Stimulated activated CD4-positive, alpha-beta T cell treated with anti-CD3 and anti-CD28 coated beads, Interleukin-1b, Interleukin-23, amount 100 ng/mL, for 48 hours (primary cell): ENCODE measurements at places on chromosomes 16 and 17.
A peak's percentile ranks its signal among the peaks of the same experiment; 100 is the strongest.

- DNase-seq = no peak
These were observed 293.7 kb downstream of the SEC14L1 start for GRCh38 chr17:77434136-77435114.

DNA sequence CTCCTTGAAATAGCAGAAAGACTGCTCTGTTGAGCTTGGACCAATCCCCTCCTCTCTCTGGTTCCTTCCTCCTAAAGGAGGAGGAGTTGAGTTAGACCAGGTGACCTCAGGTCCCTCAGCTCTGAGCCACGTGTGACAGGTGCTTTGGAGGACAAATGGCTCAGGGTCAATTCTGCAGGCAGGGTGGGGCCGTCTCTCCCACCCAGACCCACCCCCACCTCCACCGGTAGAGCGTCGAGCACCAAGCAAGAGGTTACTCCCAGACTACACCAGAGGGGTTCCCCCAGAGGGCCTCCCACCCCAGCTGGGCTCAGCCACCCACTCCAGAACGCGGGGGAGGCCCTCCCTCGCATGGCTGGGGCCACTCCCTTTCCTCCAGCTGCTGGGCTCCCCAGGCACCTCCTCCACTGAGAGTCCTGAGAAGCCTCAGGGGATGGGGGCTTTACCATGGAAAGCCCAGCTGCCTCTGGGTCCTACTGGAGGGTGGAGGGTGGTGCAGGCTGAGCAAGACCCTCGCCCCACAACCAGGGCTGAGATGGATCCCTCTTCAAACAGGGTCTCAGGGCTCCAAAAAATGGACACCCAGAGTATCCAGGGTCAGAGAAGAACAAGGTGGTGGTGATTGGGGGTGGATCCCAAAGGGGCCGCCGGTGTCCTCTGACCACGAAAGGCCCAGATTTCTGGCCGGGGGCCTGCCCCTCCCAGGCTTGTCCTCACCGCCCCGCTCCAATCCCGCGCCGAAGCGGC, 7.6 kb downstream of the MYO1C start:
- no peak for DNase-seq

DNA sequence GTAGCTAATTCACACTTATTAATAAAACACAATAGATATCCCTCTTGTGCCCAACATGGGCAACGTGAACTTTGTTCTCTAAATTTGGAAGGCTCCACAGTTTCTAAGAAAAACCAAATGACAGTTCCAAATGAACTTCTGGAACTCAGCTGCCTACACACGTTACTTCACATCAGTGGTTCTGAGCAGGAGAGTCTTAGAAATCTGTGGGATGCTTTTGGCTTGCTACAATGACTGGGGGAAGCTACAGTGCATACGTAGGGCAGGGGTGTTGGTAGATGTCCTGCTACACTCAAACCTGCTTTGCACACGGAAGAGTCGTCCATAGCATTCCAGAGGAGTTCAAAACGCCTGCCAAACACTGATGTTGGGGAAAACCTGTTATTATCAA, 8.0 kb downstream of the TXNDC11 start:
- no peak for DNase-seq

- DNase-seq = no peak
These were observed 16.3 kb downstream of the C16orf46 start for GRCh38 chr16:81060576-81061306.

- no peak for DNase-seq
These were observed 389.5 kb downstream of the TMEM114 start for GRCh38 chr16:8200839-8201238.

- no peak for DNase-seq
These were observed 97.1 kb downstream of the PITPNC1 start for GRCh38 chr17:67474081-67474661.

DNA sequence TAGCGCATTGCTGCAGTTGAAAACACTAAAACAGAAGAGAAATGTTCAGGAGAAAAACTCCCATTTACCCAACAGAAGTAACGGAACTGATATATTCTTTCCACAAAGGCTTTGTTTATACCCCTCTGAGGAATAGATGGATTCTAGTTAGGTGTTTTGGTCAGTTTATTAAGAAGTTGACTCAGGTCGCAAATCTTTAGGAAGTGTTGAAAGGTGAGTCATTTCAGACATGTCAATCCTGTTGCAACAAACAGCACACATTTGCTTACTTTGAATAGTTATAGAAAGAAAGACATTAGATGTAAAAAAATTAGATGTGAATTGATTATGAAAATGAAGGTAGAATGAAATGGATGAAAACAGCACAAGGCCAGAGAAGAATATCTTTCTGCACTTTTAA, 941.0 kb downstream of the KCNJ2 start:
- no peak for DNase-seq

DNA sequence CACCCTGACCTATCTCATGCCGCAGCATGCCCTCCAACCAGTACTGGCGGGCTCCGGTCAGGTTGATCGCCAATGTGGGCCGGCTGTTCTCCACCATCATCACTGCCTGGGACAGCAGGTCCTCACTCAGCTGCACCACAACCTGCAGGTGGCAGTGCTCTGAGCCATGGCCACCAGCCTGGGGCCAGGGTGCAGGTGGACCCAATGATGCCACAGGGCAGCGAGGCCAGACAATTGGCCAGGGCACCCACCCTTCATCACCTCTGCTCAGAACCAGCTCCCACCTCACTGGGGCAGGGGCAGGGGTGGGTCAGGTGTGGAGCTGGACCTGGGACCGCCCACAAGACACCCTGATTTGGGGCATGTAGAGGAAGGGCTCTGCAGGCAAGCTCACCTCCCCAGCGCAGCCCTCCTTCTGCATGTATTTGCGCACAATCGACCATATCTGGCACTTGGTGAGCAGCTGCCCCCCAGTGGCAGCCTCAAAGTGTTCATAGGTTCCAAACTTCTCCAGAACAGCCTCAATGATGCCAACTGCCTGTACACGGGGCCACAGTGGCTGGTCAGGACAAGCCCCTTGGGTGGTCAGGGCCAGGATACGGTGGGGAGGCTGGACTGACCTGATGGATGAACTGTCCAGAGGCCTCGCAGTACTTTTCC, 4.2 kb downstream of the MATCAP1 start:
- no peak for DNase-seq

GRCh38 chr17:82240506-82241182, 11.8 kb downstream of the SLC16A3 start:
- no peak for DNase-seq

- no peak for DNase-seq
These were observed 8.7 kb downstream of the DLX4 start for GRCh38 chr17:49977463-49978389.

DNA sequence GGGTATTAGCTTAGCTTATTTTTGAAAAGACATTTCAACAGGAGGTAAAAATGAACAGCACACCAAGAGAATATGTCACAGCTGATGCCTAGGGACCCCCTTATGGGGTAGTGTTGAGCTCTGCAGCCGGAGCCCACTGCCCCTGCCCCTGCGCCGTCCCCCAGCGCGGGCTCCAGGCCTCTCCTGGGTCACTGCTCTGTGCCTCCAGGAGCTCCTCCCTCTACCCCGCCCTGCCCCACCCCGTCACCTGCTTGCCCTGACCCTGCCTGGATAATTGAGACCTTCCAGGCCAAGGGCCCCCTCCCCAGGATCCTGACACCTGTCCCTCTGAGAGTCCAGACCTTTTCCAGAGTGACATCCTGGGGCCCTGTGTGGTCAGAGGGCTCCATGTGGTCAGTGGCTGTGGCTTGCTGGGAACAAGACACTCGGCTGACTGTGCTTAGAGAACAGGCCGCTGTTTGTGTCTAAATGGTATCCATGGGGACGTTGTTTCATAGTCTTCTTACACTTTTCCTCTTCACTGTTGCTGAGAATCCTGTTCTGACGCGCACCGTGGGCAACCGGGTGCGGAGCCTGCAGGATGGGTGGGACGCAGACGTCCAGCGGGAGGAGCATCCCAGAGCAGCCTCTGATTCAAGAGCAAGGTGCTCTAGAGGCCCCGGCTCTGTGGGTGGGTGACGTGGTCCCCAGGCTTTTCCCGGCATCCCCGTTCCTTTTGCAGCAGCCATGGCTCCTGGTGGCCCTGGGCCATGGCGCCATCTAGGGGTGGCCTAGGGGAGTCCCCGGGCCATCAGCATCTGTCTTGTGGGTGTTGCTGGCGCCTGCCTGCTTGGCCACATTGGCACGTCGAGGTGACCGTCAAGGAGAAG, 20.0 kb upstream of the WFIKKN1 start:
- peak; percentile 65 for DNase-seq

DNA sequence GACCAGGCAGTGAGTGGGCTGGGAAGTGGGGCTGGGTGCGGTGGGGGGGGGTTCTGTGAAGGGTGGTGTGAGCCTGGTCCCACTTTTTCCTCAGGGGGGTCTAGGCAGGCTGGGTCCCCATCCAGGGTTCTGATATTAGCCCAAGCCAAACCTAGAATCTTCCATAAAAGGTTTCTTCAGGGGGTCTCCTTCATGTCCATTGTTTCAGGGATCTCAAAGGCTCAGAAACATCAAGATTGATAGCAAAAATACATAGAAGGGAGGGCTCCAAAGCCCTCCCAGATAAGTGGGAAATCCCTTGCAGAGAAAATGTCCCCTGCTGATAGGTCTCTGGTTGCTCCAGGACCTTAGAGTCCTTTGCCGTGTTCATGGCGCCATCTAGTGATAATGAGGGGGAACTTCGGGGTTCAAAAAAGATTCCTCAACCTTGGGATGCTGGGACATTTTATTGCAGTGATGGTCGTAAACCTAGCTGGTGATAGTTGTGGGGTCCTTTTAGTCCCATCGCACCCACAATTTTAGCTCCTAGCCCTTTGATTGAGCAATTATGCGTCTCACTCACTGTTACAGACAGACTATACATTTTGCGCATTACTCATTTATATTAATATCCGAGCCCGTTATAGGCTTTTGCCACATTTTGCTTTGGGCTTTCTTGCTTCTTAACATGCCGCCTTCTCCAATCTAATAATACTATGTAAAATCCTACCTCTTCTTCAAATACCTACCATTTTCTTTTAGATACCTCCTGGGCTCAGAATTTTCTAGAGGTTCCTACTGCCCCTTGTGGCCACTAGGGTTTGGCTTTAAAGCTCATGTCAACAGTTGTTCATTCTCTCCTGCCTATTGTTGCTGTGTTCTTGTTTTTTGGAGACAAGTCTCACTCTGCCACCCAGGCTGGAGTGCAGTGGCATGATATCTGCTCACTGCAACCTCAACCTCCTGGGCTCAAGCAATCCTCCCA, 35.1 kb downstream of the IGF2BP1 start:
- DNase-seq = peak; percentile 43

DNA sequence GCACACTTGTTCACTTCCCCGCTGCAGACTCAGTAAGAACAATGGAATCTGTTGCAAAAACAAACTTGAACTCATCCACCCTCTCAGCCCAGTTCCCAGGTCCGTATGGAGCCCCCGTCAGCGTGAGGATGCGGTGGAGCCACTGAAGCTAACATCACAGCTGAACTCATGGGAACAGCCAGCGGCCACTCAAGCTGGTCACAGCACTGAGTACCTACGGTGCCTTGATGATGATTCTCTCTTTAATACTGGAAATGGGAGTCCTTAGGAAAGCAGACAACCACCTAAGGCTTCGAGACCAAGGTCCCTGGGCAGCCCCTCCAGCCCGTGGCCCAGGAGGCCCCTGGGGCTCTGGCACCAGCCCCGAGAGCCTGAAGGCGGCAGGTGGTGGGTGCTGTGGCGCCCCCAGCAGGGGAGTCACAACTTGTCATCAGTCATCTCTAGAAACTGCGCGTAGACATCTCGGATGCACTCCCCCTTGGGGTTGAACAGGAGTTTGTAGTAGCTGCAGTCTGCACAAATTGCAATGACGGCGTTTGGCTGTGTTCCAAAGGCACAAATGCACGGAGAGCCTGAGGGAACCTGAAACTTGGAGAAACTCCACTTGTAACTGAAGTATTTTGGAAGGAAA, 31.0 kb upstream of the RHOT1 start:
- DNase-seq = peak; percentile 40

GRCh38 chr17:12463102-12463501, 202.6 kb upstream of the MYOCD start:
- no peak for DNase-seq
